ENCODE measurements at places on chromosomes 3 and 15.
A peak's percentile ranks its signal among the peaks of the same experiment; 100 is the strongest.

GRCh38 chr15:31207246-31207645, 105.7 kb upstream of the TRPM1 start:
- no peaks in the 10 kb centered on the region for H3K27me3 ChIP-seq
- DNase-seq: no peak
- H3K27ac ChIP-seq: no peak overlapping the region
- no peak overlapping the region for H3K4me3 ChIP-seq
- no peaks in the 10 kb centered on the region for H3K4me1 ChIP-seq
- no peaks in the 10 kb centered on the region for H3K36me3 ChIP-seq

- no peaks in the 10 kb centered on the region for H3K27me3 ChIP-seq
- no peak overlapping the region for H3K27ac ChIP-seq
- H3K4me3 ChIP-seq: no peak overlapping the region
- no peaks in the 10 kb centered on the region for H3K4me1 ChIP-seq
- H3K36me3 ChIP-seq: no peaks in the 10 kb centered on the region
- DNase-seq: no peak
Observed at GRCh38 chr3:108497271-108497670, 13.1 kb downstream of the MYH15 start.

GRCh38 chr15:75397494-75397893, 29.1 kb upstream of the MAN2C1 start:
- H3K4me3 ChIP-seq: no peak overlapping the region
- H3K36me3 ChIP-seq: peaks cover 62% of the 10 kb centered on the region
- no peaks in the 10 kb centered on the region for H3K4me1 ChIP-seq
- DNase-seq: peak; percentile 44
- no peak overlapping the region for H3K27ac ChIP-seq

DNA sequence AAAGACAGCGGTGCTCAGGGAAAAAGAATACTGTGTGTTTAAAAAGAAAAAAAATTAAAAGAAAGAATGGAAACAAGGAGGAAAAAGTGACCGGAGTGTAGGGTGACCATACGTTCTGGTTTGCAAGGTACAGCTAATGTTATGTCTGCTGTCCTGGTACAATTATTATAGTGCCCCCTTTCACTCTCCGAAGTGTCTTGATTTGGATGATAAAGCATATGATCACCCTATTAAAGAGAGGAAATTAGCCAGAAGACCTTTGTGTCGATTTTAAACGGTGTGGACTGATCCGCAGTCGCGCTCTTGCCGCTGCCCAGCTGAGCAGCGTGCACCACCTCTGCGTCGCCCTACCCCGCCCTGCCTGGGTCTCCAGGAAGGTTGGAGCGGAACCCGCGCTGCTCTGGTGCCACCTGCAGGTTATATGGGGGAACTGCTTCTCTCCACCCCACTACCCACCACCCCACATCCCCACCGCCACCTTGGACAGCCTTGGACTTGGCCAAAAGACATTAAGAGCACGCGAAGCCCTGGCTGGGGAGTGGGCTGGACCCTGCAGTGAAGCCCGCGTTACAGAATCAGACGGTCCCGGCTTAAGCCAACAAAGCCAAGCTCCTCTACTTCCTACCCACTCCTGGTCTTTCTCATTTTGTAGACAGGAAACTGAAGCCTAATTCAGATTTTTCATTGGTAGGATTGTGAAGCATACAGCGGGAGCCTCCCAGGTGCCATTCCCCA, 41.2 kb upstream of the UBE2Q2 start:
- peak; percentile 25 for DNase-seq
- H3K4me3 ChIP-seq: peak overlapping the region; percentile 45
- H3K4me1 ChIP-seq: no peaks in the 10 kb centered on the region
- no peaks in the 10 kb centered on the region for H3K36me3 ChIP-seq

- no peak overlapping the region for H3K27ac ChIP-seq
- H3K27me3 ChIP-seq: no peaks in the 10 kb centered on the region
- peak; percentile 22 for DNase-seq
Observed at GRCh38 chr3:140552898-140553297, 125.0 kb upstream of the TRIM42 start.

DNA sequence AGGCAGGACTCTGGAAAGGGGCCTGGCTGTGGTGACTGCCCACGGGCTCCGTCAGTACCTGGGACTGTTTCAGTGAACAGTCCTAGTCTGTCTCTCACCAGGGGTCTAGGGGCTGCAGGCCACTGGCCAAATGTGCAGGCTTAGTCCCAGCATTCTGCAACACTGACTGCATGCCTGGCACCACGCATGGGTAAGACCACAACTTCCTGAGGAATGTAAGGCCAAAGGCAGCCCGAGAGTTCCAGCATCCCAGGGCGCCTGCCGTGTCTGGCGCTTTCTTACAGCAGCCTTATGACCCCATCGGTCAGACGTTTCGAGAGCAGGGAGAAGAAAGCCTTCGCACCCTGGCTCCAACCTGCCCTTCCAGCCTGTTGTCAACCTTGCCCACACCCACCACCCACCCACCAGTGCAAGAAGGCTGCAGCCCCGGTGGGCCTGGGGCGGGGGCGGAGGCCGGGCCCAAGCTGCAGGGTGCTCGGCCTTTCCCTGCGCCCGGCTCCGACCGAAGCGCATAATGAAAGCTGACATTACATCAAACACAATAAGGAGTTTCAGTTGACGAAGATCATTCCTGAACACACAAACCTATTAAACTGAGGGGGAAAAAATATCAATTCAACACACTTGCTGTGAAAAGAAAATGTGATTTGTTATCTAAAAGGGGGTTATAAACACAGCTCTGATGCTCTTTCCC, 29.5 kb upstream of the TMEM115 start:
- H3K36me3 ChIP-seq: no peaks in the 10 kb centered on the region
- peak; percentile 34 for DNase-seq
- peaks cover 8% of the 10 kb centered on the region for H3K4me1 ChIP-seq
- no peak overlapping the region for H3K27ac ChIP-seq

DNA sequence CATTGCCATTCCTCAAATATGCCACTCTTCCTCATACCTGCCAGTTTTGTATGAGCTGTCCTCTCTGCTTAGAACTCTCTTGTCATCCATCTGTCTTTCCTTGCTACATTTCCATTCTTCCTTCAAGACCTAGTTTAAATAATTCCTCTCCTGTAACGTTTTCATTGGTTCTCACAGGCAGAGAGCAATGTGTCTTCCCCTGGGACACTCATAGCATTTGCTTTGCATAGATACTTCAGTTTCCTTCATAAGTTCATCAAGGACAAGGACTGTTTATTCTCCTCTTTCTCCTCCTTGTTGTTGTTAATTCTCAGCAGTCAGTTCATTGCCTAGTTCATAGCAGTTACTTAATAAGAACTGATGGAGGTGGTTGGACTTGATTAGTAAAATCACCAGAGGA, 10.5 kb downstream of the NR2C2 start:
- no peaks in the 10 kb centered on the region for H3K27me3 ChIP-seq
- H3K36me3 ChIP-seq: no peaks in the 10 kb centered on the region
- no peak overlapping the region for H3K4me3 ChIP-seq
- peaks cover 2% of the 10 kb centered on the region for H3K4me1 ChIP-seq
- no peak overlapping the region for H3K27ac ChIP-seq
